T-helper 1 cell (primary cell): ENCODE measurements at places on chromosomes 5 and 9.

DNA sequence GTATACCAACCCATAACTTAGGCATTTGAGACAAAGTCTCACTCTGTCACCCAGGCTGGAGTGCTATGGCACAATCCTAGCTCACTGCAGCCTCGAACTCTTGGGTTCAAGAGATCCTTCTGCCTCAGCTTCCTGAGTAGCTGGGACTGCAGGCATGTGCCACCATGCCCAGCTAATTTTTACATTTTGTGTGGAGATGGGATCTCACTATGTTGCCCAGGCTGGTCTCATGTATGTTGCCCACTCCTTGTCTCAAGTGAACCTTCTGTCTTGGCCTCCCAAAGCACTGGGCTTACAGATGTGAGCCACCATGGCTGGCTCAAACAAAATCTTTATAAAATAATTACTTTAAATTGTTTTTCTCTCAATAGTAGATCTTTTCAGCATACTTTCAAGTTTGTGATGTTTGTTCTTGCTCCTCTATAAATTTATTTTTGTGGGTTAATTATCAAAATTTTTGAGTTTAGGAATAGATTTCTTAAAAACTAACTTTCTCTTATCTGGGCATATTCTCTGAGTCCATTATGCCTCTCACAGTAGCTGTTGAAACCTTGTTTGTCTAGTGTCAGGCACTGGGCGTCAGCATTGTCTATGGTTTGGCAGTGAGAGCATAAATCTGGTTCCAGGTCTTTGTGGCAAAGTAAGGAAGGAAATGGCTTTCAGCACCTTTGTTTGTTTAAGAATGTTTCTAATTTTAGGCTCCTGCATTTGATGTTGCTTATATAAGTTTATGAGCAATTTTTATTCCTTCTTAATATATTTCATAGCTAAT lies 38.7 kb downstream of the NLN start:
- peak; percentile 25 for DNase-seq

GRCh38 chr9:7778851-7779600 lies 20.6 kb downstream of the DMAC1 start:
- no peak for DNase-seq

GRCh38 chr5:153655201-153655510 lies 164.7 kb downstream of the GRIA1 start:
- no peak for DNase-seq

- DNase-seq: no peak
Observed at GRCh38 chr5:133993185-133993936, 11.4 kb downstream of the VDAC1 start.

DNA sequence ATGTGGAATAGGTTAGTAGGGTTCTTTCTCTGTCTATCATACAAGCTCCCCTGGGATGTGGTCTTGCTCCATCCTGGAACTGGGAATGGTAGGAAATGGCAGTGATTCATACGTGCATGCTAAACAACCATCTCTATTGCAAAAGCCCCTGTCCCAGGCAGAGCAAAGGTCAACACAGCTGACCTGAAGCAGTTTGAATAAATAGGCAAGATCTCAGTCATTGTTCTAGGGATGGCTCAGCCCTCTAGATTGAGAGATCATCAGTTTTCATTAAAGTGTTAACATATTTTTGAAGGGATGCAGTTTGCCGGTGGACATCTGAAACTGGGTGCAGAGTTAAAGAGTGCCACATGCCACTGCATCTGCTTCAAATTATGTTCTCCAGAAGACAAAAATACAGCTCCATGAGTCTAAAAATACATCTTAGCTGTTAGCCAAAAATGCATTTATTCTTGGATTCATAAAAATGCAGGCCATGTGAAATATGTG lies 224.1 kb downstream of the ESM1 start:
- DNase-seq: no peak

DNA sequence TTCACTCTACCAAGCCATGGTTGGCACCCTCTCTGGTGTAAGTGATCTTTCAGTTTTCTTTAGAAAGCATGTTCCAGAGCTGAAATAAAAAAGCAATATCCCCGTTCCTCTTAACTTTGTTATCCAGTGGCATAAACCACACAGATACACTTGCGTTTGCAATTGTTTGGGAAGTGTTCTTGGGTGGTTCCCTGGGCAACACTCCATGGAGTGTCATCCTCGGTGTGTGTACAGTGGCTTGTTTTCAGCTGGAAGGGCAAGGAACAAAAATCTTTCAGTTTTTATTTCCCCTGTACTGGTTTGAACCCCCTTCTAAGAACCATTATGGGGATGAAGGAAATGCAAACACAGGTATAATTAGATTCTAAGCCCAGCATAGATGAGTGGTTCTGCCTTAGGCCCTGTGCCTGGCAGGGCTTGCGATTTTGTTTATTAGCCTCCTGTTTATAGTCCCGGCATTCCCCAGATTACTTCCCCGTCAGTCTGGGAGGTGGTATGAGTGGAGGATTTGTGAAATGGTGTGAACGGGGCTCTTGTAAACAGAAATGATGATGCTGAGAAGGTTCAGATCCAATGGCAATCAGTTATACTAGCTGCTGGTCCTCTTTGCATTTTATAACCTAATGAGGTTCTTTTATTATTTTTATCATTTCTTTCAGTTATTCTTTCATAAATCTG lies 76.0 kb upstream of the CD180 start:
- no peak for DNase-seq
